ENCODE measurements at places on chromosomes 6 and 20. TPM values are rescaled to one million over a fixed set of nuclear protein-coding genes. Genes with fewer than 3 reads are reported as not detected.

DNA sequence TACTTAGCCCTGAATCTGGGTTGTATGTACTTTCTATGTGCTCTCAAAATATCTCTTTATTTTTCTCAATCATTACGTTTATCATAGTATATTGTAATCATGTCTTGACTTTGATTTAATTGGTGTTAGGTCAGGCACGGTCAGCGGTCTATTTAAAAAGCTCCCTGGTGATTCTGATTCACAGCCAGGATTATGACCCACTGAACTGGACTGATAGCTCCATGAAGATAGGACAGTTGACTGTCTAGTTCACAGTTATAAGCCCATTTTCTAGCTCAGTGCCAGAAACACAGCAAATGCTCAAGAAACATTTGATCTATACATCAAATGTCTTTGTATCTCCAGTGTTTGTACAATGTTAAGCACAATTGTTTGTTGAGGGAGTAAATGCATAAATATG is 111.5 kb upstream of the CCN2 start:
- DNase-seq: no peak

DNA sequence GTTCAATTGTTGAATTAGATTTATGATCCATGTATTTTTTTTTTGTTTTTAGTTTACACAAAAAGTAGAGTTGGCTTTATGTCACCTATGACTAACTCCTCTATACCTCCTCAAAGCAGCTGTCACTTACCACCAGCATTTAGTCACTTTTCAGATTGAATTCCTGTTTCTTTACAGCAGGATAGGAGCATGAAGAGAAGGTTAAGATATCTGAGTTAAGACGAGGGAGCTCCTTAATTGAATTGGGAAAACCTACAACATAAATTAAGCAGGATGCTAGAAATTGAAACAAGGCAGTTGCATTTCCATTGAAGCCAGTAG is 237.2 kb downstream of the FARS2 start:
- no peak for DNase-seq

GRCh38 chr6:144435602-144436426 is 150.7 kb downstream of the UTRN start:
- DNase-seq: no peak

The AARS2 gene
- 23.8 TPM for total RNA-seq

GRCh38 chr20:45053430-45054351 is 47.2 kb downstream of the KCNS1 start:
- DNase-seq: no peak

DNA sequence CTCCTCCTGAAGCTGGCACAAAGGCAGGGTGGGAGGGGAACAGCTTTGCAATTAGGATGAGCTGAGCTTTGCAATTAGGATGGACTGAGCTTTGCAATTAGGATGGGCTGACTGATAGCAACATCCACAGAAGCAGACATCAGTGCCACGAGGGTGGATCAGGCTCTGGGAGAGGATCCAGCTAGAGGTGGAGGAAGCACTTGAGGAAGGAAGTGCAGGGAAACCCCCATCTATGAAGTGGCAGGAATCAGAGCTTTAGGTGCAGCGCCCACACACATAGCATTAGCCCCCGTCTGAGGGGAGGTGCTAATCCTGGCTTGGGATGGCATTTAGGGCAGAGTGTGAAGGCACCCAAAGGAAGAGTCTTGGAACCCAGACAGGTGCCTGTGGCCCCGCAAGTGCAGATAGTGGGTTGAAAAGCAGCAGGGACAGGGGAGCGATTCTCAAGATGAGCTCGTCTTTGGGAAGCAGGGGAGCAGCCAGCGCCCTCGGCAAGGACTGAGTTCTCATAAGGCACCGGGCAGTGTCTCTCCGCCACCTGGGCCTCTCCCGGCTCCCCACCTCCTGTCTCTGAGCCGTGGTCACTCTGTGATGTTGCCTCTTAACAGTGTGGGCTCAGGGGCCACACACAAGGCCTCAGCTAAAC is 12.0 kb upstream of the THBS2 start:
- no peak for DNase-seq

All from naive thymus-derived CD8-positive, alpha-beta T cell (primary cell).